Activated T-helper 2 cell treated with anti-CD3 and anti-CD28 coated beads, Interferon-gamma antibody, Interleukin-2, Interleukin-4, amounts not matched to agents 10 μg/mL and 5 μg/mL and 100 μg/mL, durations not matched to agents 14 hours and 24 hours and 36 hours (primary cell): ENCODE measurements at places on chromosomes 7 and 10. TPM values are rescaled to one million over a fixed set of nuclear protein-coding genes. Genes with fewer than 3 reads are reported as not detected.

DNA sequence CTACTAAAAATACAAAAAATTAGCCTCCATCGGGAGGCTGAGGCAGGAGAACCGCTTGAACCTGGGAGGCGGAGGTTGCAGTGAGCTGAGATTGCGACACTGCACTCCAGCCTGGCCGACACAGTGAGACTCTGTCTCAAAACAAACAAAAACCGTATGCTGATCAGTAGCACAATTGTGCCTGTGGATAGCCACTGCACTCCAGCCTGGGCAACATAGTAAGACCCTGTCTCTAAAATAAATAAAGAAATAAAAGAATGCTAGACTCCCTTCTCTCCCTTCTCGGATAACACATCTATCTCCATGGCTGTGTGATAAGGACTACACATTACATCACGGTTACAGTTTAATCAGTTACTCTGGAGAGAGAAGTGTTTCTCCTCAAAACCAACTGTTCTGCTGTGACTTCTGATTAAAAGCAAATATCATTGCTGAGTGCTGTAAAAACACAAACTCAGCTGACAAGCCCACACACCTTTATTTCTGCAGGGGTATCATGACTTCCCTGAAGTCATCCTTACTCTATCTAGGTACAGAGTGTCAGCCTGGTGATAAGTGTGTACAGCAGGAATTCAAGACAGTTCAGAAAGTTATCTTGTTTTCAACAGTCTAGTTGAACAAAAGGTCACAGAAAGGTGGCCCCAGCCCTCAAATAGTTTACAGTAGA lies 5.3 kb upstream of the ARHGAP19 start:
- peaks cover 5% of the 10 kb centered on the region for H3K27me3 ChIP-seq
- H3K36me3 ChIP-seq: no peaks in the 10 kb centered on the region
- no peak overlapping the region for H3K4me3 ChIP-seq
- no peak overlapping the region for H3K27ac ChIP-seq
- no peak for DNase-seq

- H3K36me3 ChIP-seq: no peaks in the 10 kb centered on the region
- H3K27me3 ChIP-seq: no peaks in the 10 kb centered on the region
- H3K4me3 ChIP-seq: no peak overlapping the region
- no peaks in the 10 kb centered on the region for H3K4me1 ChIP-seq
Measured at GRCh38 chr7:45683556-45684148, 109.5 kb downstream of the ADCY1 start.

DNA sequence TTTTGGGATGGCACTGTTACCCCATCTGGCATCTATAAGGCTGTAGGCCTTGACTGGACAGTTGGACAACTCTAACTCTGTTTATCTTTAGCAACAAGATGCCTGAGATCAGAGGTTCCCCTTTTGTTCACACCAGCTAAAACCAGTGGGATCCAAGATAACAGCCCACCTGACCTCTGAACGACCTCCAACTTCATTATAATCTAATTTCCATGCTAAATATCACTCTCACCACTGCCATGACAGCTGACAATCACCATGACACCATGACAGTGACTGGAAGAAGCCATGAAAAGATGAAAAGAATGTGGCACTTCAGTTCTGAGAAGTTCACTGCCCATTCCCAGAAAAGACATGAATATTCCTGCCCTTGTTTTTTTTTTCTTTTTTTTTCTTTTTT lies 281.4 kb upstream of the TAC1 start:
- no peaks in the 10 kb centered on the region for H3K36me3 ChIP-seq
- no peaks in the 10 kb centered on the region for H3K27me3 ChIP-seq
- no peaks in the 10 kb centered on the region for H3K4me1 ChIP-seq
- H3K27ac ChIP-seq: no peak overlapping the region
- DNase-seq: no peak
- no peak overlapping the region for H3K4me3 ChIP-seq

- H3K4me3 ChIP-seq: no peak overlapping the region
- no peak overlapping the region for H3K27ac ChIP-seq
- no peaks in the 10 kb centered on the region for H3K36me3 ChIP-seq
- H3K27me3 ChIP-seq: no peaks in the 10 kb centered on the region
- no peaks in the 10 kb centered on the region for H3K4me1 ChIP-seq
- DNase-seq: no peak
Measured at GRCh38 chr10:125608474-125608873, 74.5 kb downstream of the TEX36 start.

The CYP3A4 gene
- total RNA-seq: not detected in 2 replicates

GRCh38 chr7:22445140-22445743 lies 54.7 kb downstream of the STEAP1B start:
- peaks cover 21% of the 10 kb centered on the region for H3K4me1 ChIP-seq
- peaks cover 22% of the 10 kb centered on the region for H3K27me3 ChIP-seq
- no peak for DNase-seq
- H3K4me3 ChIP-seq: no peak overlapping the region

The LBX1 gene
- not detected in 2 replicates for total RNA-seq

- H3K36me3 ChIP-seq: no peaks in the 10 kb centered on the region
- peaks cover 30% of the 10 kb centered on the region for H3K27me3 ChIP-seq
- H3K4me3 ChIP-seq: no peak overlapping the region
- no peak for DNase-seq
Measured at GRCh38 chr7:101134399-101134980, 7.6 kb downstream of the SERPINE1 start.
